SK-N-SH treated with all-trans-retinoic acid at 6 μM for 48 hours (cell line): ENCODE measurements at places on chromosomes 7 and 10.

DNA sequence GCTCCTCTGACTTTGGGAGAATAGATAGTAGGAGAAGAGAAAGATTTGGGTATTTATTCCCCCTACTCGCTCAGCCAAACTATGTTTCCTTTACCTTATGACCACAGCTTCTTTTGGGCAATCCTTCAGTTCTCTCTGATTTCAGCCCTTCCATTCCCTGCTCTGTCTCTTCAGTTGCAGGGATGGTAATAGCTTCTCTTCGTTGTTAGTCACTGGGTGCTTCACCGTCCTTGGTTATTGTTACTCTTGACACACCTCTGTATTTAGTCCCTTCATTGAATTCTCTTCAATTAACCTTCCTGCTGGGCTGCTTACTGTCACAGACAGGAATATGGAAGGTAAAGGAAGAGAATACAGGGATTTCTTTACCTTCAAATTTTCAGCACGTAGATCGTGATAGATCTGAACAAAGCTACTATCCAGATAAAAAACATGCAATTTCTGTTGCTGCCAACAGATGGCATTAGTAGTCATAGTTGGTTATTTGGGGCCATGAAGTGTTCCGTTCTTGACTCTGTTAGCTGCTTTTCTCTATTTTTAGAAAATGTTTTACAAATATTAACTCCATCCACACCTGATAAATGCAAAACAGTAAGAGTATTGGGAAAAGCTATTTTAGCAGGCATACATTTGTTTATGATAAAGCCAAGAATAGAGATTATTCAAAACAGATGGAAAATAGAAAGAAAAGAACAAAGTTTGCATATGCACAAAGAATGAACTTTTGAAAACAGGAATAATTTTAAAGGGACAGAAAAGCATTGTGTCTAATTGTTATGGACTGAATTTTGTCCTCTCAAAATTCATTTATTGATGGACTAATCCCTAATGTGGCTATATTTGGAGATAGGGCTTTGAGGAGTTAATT lies 14.0 kb upstream of the PTTG1IP2 start:
- peak; percentile 67 for ATAC-seq

- no peak for ATAC-seq
Observed at GRCh38 chr10:113397047-113397446, 155.8 kb upstream of the HABP2 start.

DNA sequence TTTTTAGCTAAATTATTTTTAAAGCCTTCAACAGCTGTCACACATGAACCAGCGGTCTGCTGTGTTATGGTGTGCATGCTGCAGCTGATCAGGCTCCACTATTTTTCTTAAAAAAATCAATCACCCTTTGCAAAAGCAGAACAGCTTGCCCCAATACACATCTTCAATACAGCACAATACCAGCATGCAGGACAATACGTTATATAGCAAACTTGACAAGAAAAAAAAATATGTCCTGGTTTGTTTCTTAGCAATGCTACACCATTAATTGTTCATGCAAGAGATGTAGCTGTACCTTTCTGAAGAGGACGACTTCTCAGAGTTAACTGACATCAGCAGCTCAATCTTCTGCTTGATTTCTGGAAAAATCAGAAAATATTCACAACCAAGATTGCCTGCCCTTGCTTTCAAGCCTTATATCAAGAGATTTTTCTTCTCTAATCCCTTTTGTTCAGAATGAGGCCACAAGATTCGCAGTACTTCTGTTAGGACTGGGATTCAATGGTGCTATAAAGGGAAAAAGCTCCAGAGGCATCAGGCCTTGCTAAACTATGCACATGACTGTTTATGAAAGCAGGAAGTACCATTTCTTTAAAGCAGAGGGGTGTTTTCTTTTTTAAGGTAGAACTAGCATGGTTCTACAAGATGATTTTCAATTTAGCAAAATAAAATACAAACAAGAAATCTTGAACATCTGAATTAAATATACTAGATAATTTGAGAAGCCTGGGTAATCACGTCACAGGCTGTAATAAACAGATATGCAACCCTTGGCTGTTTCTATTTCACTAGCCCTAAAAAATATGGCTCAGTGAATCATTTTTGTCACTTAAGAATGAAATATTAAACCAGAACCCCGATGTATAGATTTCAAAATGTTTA lies 120.0 kb downstream of the SRPK2 start:
- peak; percentile 92 for ATAC-seq

DNA sequence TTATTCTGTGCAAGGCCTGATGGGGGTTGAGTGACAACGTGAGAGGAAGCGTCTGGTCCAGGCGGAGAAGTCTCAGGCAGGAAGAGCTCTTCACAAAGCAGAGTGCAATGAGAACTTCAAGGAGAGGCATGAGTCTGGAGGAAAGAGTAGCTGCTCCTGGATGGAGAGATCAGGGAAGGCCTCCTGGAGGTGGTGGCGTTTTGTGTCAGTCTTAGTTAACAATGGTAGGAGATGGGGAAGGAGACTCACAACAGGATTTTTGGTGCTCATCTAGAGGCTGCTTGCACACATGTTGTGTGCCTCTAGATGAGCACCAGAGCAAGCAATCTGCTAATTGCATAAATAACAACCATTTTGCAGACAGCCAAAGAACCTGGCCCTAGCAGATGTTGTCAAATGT lies 442.8 kb upstream of the PODXL start:
- ATAC-seq: no peak

DNA sequence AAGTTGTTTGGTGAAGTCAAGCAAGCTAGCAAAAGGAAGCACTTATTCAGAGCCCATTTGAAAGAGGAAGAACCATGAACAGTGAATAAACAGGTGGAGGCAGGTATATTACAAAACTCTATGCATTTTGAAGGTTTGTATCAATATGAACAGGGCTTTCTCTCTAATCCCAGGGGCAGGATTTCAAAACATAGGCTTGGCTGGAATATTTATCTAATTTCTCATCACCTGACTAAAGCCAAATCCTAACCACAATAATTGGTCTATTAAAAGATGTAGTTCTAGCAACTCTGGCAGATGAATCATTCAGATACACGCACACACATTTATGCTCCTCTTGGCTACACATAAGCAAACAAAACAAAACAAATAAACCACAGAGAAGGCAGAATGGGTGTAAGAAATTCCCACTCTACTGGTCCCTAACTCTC lies 554.4 kb downstream of the INHBA start:
- peak; percentile 87 for ATAC-seq

GRCh38 chr10:108166401-108166800 lies 1001.9 kb upstream of the SORCS1 start:
- ATAC-seq: no peak

GRCh38 chr10:77377034-77377433 lies 260.6 kb downstream of the KCNMA1 start:
- peak; percentile 34; the same call in 2 of the 3 replicates for ATAC-seq

DNA sequence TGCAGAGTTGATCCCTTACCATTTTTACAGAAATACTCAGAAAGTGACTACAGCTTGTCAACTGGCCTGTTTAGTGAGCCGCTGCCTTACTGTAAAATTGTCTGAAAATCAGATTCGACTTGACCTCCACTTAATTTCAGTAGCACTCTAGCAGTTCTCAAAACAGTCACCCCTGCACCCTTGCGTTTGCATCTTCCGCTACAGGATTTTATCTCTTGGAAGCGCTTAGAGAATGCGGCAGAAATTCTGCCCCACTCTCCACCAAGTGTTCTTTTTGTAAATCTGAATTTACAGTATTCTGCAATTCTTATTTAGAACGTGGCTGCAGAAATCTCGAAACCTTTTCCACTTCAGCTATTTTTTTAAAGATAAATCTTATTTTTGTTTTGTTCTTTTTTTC lies 1.9 kb upstream of the TWIST1 start:
- ATAC-seq: no peak

GRCh38 chr10:64535131-64535867 lies 1014.1 kb downstream of the REEP3 start:
- ATAC-seq: no peak

DNA sequence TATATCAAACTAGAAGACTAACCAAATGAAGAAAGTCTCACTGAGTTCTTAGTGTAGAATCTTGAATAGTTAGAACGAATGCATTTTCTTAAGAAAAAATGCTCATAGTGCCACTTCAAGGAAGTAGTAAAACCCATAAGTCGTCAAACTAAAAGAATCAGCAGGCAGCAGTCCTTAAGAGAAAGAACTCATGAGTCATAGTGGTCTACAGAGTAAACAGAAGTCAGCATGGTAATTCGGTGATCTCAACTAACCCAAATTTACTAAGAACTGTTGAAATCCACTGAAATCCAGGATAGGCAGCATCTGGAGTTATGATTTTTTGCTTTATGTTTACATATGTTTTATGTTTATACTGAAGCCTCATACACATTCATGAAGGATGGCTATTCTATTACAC lies 256.2 kb downstream of the LHFPL3 start:
- ATAC-seq: no peak

GRCh38 chr7:25093268-25093826 lies 31.7 kb downstream of the CYCS start:
- peak; percentile 95 for ATAC-seq

GRCh38 chr7:98643236-98643985 lies 26.3 kb downstream of the NPTX2 start:
- ATAC-seq: no peak; the same call in 2 of the 3 replicates

GRCh38 chr10:18886102-18886501 lies 162.5 kb upstream of the MALRD1 start:
- no peak for ATAC-seq

DNA sequence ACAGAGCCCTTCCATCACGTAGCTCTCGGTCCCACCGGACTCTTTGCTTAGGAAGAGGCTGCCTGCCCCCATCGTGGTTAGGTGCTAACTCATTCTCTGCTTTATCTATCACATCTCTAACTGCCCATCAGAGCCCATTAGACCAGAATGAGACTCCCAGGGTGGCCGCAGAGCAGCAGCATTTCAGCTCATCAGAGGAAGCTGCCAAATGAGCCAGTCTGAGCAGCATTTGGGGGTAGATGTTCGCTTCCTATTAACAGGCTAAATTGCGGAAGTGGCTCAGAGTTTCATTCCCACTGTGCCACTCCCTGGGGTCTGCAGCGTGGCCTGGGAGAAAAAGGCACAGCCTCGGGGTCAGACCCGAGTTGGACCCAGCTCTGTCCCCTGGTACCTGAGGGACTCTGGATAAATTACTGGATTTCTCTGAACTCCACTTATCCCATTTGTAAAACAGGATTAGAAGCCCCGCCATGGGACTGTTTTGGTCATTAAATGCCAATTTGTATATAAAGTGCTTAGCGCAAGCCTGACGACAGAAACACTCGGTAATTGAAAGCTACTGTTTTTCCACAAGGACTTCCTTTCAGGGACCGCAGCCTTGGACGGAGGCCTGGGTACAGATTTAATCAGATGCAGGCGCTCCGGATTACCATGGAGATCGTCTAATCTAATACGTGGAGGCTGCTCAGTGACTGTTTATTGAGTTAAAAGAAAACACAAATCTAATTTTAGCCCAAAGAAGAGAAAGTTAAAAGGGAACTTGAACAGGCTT lies 73.8 kb upstream of the PRLHR start:
- peak; percentile 92 for ATAC-seq

DNA sequence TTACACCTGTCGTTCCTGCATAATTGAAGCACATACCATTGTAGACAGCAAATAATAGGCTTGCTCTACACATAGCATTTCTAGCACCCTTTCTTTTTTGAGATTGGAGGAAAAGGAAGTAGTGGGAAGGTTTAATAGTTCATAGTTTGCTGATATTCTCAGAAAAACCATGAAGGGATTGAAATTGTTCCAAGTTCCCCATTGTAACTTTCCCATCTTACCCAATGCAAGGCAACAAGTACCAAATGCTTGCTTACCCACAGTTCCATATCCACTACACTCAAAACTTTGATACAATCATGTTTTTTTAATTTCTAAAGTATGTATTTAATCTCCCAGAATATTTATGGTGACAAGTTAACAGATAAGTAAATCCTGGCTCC lies 13.8 kb downstream of the CYP3A5 start:
- ATAC-seq: no peak

DNA sequence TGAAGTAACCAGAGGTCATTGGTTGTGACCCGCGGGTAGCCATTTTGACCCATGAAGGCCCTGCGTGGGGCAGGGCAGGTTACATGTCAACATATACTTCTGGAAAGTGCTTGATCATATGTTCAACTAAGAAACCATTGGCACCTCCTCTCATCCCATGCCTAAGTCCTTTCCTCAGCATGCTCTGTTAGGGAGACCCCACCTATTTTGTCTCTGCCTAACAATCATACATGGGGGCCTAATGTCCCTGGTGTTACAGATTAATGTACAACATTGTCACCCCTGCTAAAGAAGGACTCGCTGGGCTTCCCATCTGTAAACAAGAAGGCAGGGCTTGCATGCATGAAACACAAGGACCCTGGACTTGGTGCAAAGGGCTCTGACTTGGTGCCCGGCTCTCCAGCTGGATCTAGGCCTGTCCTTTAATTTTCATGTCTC lies 133.7 kb upstream of the TNS3 start:
- no peak for ATAC-seq

DNA sequence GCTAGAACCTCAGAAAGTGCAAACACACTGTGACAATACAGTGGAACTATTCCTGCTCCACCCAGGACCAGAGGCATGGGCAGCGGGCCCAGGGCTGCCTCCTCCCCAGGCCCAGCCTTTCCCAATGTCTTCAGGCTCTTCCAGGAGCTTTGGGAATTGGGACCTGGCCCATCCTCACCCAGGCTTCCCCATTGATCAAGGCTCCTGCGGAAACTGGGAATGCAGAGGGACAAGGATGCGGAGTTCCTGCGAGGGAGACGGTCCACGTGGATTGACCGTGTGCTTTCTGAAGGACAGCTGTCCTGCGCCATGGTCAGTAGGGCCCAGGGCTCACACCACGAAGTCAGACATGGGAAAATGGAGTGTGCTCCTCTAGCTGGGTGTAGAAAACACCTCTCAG lies 56.6 kb downstream of the CSGALNACT2 start:
- ATAC-seq: no peak

DNA sequence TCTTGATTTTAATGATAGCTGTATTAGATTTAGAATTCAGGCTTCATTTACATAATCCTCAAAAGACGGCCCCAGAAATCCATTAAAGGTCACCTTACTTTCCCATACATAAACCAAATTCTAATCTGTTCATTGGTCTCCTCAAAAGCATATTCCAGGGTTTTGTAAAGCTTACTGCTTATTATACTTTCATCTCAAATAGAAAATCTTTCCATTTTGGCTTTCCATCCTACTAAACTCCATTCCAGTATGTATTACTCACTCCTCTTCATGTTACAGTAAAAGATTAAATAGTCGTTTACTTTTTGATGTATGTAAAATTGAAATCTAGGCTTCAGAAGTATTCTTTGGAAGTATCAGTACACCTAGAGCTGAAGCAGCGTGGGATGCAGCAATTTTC lies 143.5 kb upstream of the LRRN3 start:
- no peak for ATAC-seq

DNA sequence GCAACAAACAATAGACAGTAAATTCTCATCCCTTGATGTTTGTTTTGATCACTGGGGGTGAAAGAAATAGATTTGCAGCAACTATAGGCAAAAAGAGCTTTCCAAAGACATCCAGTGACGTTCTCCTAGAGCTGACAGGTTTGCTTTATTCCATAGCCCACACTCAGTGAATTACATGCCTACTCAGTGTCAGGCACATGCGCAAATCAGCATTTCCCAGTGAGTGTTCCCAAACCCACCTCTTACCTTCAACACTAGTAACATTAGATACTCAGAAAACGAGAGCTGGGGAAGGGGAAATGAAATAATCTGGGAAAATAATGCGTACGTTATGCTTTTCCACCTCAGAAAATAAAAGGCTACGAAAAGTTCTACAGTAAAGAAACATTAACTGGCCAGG lies 144.1 kb downstream of the CPEB3 start:
- ATAC-seq: no peak
